ENCODE measurements at places on chromosomes 12 and 14.

GRCh38 chr14:53951627-53952303 lies 4.9 kb downstream of the BMP4 start:
- peak; percentile 77 for DNase-seq

DNA sequence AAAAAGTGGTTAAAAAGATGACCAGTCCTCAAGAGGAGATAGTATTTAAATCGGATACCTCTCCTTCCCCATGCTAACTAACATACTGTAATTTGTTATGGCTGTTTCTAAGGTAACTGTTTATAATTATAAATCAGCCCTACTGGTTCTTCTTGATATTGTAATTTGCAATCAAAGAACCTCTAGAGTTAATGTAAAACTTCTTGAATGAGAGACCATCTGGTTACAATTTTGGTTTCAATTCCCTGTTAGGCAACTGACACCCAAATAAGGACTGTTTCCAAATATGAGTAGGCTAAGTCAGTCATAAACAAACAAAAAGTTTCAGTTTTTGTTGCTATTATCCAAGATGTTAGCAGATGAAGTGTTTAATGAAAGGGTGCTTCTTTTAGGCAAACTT lies 120.2 kb upstream of the DNM1L start:
- DNase-seq = no peak

DNA sequence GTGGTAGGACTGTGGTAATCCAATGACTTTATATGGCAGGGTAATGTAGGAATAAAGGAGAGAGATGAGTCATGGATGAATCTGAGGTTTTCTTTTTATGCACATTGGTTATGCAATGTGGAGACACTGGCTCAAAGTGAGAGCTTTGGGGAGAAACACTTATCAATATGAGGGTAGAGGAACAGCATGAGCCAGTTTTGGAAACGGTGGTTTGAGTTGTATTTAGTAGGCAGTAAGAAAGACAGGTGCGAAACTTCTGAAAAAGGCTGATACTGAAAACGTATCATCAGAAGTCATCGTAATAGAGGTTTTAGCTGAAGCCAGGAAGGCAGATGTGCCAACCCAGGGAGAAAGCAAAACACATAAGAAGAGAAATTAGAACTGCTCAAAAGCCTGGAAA lies 854.8 kb upstream of the SEL1L start:
- DNase-seq = no peak

DNA sequence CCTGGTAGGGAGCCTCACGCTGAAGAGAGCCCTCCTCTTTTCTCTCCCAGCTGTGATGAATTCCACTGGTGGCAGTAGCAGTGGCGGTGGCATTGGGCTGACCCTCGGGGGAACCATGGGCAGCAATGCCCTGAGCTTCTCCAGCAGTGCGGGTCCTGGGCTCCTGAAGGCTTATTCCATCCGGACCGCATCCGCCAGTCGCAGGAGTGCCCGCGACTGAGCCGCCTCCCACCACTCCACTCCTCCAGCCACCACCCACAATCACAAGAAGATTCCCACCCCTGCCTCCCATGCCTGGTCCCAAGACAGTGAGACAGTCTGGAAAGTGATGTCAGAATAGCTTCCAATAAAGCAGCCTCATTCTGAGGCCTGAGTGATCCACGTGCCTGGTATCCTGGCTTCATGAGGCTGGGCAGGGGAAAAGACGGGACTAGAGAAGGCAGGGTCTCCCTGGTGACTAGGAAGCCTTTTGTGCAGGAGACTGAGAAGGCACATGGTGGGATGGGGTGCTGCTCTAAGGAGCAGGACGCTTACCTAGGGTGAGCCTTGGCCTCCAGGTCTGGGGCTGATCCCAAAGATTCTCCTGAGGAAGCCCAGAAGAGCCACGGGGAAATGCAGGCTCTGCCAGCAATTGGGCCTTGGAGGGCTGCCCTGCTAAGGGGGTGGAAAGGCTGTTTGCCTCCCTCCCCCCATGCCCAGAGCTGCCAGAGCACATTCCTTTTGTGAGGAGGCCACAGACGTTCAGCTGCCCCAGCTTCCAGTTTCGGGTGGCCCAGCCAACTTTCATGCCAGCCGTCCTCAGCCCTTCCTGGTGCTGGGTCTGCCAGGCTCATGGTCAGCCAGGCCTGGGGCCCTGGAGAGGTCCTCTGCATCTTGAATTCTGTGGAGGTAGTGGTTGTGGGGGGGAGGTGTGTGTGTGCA lies 15.8 kb downstream of the KRT7 start:
- no peak for DNase-seq

GRCh38 chr12:95996034-95996658 lies at the start of gene HAL:
TSS of gene HAL (minus strand) at chr12:95996344. CDS start at chr12:95995910, 434 bp downstream.
- no peak for DNase-seq

- DNase-seq = no peak
Measured at GRCh38 chr14:69404883-69405282, 6.4 kb downstream of the SLC39A9 start.

GRCh38 chr12:104699489-104700190 lies 242.9 kb downstream of the CHST11 start:
- no peak for DNase-seq

DNA sequence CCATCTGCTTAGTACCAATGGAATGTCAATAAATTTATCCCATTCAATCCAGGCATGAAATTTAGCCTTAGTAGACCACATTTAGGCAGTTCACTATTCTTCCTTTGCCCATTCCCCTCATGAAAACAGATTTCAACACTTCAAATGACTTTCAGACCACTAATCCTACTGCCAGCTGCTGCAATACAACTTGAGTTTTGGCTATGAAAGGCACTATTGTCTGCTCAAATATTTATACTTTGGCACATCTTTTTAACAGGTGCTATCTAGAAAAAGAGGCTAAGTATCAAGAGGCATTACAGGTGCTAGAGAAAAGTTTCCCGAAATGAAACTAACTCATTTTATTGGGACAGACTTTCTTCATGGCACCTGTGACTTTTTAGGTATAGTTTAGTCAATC lies 499.8 kb downstream of the C12orf50 start:
- no peak for DNase-seq

GRCh38 chr14:33229269-33229929 lies 290.7 kb downstream of the NPAS3 start:
- DNase-seq = no peak

- no peak for DNase-seq
Measured at GRCh38 chr12:60522684-60523400, 927.0 kb downstream of the SLC16A7 start.

- DNase-seq = no peak
Measured at GRCh38 chr12:75483431-75483830, 2.9 kb downstream of the GLIPR1 start.

Data from right kidney (tissue), 9 donors.